ENCODE measurements at places on chromosomes 5 and 9.
A peak's percentile ranks its signal among the peaks of the same experiment; 100 is the strongest.

DNA sequence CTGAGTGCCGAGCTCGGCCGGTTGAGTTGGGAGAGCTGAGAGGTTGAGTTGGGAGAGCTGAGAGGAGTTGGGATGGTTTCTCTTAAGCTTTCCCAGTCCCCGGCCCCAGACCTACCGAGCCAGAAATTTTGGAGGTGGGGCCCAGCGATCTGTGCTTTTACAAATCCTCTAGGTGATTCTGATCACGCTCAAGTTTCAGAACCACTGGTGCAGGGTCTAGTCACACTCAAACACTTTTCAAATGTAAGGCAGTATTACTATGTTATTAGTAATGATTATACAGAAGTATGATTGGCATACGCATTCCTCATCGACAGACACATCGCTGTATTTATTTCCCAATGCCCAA, 256 bp upstream of the CLINT1 start:
- DNase-seq: no peak

DNA sequence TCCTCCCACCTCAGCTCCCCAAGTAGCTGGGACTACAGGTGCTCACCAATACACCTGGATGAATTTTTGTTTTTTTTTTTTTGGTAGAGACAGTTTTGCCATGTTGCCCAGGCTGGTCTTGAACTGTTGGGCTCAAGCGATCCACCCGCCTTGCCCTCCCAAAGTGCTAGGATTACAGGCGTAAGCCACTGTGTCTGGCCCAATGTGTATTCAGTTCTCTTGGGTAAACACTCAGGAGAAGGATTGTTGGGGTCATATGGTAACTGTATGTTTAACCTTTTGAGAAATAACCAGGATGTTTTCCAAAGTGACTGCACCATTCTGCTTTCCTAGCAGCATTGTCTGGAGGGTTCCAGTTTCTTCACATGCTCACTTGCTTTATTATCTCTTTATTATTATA, 67.4 kb downstream of the TNPO1 start:
- no peak for DNase-seq

GRCh38 chr9:15154677-15155076, 152.3 kb downstream of the TTC39B start:
- no peak for DNase-seq

GRCh38 chr5:1780614-1780930, 19.1 kb downstream of the MRPL36 start:
- no peak for DNase-seq

DNA sequence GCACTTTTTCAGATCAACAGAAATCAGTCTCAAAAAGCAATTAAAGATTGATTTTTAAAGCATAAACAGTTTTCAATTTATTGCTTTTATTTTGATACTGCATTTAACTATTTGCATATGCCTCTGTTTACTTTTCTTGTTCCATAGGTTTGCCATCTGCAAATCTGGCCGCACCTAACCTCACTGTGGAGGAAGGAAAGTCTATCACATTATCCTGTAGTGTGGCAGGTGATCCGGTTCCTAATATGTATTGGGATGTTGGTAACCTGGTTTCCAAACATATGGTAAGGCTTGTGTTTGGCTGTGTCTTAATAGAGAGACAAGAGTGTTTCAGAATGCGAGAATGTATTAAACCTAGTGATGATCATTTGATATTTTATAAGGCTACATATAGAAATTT, 53.9 kb downstream of the NTRK2 start:
- DNase-seq: no peak

- DNase-seq: no peak
Observed at GRCh38 chr5:150615141-150615699, 25.2 kb upstream of the SYNPO start.

DNA sequence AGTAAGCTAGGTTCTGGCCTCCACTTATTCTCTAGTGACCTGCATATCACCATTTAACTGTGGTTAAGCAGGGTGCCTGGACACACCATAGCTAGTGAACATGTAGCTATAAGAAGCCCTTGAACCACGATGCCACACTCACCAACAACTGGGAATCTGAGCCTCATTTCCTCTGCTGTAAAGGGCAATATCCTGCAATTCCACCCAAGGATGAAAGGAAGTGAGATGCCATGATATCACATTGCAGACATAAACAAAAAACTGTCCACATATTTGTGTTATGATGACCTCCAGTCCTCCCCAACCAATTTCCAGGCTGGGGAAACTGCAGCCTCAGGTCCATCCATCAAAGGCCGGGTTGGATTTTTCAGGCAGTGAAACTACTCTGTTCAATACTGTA, 10.4 kb downstream of the TNIP1 start:
- no peak for DNase-seq

- DNase-seq: peak; percentile 80
Observed at GRCh38 chr9:96015876-96016686, 140.6 kb downstream of the ERCC6L2 start.

GRCh38 chr9:78622126-78622525, 325.2 kb downstream of the PSAT1 start:
- peak; percentile 8 for DNase-seq

DNA sequence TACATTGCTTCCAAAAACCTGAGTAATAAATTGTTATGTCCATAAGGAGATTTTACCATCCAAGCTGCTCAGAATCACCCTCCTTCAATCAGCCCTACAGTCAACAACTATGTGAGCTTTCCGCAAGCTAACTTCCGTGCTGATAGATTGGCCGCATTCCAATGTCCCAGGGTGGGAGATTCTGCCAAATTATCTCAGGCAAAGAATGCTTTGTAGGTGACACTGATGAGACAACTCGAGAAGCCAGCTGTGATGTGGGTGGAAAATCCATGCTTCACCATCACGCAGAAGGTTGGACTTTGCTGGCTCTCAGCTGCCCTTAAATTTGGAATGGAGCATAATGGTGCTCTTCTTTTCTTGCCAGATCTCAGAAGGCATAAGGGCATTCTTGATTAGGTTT, 44.9 kb upstream of the HCN1 start:
- DNase-seq: no peak

DNA sequence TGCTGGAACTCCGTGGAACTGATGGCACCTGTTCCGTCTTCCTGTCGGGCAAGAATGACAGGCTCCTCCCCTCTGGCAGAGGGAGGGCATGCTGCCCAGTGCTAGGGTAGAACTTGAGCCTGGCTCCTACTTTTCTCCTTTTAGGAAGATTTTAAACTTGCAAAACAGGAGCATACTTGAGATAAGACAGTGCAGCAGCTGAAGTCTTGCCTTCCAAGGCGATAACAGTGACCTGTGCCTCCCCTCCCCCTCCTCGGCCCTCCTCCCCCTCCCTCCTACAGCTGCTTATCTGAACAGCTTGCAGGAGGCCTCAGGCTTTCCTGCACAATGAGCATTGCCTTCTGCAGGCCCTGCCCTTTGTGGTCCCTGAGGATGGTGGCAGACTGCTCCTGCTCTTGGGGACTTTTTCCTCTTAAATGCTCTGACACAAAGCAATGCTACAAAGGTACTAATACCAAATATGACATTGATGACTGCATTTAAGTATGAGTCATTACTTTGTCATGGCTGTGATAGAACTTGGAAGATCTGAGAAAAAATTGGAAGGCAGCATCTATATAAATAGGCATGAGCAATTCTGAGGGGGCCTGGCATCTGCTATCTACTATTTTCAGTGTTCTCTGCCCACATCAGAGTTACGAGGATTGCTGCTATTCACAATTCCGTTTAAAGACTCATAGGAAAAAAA, 2.0 kb downstream of the GADD45G start:
- peak; percentile 94 for DNase-seq
